ENCODE measurements at places on chromosomes 5 and 9.
A peak's percentile ranks its signal among the peaks of the same experiment; 100 is the strongest.

- no peak for DNase-seq
These were observed 2.4 kb downstream of the PSD2 start for GRCh38 chr5:139797856-139798510.

GRCh38 chr5:75389430-75389829 is 52.4 kb downstream of the HMGCR start:
- DNase-seq = no peak

- DNase-seq = no peak
These were observed 120.1 kb downstream of the XRCC4 start for GRCh38 chr5:83197326-83197967.

GRCh38 chr9:4603830-4604229 is 58.3 kb upstream of the PLPP6 start:
- DNase-seq = no peak

DNA sequence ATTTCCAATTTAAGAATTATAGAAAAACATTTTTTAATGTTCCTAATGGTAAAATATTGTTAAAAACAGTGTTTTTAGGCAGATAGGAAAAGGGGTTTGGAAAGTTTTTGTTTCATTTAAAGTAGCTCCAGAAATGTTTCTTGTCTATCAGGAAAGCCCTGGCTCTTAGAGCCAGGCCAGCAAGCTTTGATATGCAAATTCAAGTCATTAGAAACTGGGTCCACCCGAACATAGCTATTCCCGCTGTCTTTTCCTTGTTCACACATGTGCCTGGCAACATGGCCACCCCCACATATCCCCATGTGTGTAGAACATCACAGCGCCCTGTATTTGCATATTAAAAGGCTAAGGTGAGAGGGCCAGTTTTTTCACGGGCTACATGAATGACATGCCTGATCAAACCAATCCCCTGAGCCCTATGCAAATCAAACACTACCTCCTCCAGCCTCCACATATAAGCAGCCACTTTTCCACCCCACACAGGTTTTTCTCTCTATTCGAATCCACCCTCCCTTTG is 925.3 kb upstream of the CDH10 start:
- no peak for DNase-seq

GRCh38 chr9:110125207-110125751 is 82.7 kb downstream of the C9orf152 start:
- DNase-seq = no peak

- DNase-seq = peak; percentile 10
These were observed 564 bp downstream of the SLC25A25 start for GRCh38 chr9:128068386-128069205.

- no peak for DNase-seq
These were observed 2.2 kb downstream of the DCP2 start for GRCh38 chr5:112978836-112979235.

DNA sequence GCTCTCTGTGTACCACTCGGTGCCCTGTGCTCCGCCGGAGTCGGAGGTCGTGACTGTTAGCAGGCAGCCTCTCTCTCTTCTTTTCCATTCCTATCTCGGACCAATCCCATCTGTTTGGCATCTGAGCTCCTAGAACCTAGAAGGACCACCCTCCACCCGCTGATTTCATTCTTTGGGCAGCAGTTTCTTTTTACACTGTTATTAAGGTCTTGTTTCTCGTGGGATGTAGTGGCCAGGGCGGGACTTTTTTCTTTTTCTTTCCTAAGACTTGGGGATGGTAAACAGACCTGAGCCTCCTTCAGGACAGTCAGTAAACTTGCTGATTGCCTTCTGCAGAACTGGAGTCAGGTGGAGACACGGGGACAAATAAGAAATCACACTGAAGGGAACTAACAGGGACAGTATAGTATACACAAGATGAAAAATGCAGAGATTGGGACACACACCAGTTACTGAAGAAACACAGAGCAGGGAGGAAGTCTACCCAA is 500 bp downstream of the URM1 start:
- no peak for DNase-seq

DNA sequence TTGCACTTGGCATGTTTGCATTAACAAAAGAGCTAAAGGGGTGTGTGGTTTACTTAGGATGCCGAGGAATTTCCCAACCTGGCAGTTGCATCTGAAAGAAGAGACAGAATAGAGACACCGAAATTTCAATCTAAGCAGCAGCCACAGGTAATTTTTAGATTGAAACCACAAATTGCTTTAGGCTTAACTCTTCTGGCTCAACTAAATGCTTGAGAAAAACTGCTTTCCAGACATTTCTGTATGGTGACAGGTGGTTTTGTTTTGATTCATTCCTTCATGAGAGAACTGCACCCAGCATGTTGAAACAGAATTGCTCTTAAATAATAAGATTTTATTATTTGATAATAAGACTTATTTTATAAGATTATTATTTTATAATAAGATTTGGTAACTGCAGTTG is 21.5 kb downstream of the SECISBP2 start:
- no peak for DNase-seq

DNA sequence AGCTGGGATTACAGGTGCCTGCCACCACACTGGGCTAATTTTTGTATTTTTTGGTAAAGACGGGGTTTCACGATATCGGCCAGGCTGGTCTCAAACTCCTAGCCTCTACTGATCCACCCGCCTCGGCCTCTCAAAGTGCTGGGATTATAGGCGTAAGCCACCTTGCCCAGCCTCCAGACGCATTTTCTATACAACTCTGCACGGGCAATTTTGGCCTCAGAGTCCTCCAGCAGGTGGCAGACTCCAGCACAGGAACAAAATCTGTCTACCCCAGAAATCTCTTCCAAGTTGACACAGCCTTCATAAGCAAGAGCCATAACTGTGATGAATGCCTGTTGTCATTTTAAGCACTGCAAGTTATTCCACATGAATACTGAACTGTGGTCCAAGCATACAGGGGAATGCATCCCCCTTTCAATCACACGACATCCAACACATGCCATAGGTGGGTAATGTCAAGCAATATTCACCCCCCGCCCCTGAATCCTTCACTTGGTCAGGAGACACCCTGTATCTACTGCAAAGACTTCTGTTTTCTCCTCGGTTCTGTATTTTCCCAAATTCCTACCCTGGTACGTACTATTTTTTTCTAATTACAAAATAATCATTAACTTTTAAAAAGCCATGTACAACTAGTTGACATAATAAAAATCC is 50.8 kb downstream of the ALDH7A1 start:
- DNase-seq = no peak

DNA sequence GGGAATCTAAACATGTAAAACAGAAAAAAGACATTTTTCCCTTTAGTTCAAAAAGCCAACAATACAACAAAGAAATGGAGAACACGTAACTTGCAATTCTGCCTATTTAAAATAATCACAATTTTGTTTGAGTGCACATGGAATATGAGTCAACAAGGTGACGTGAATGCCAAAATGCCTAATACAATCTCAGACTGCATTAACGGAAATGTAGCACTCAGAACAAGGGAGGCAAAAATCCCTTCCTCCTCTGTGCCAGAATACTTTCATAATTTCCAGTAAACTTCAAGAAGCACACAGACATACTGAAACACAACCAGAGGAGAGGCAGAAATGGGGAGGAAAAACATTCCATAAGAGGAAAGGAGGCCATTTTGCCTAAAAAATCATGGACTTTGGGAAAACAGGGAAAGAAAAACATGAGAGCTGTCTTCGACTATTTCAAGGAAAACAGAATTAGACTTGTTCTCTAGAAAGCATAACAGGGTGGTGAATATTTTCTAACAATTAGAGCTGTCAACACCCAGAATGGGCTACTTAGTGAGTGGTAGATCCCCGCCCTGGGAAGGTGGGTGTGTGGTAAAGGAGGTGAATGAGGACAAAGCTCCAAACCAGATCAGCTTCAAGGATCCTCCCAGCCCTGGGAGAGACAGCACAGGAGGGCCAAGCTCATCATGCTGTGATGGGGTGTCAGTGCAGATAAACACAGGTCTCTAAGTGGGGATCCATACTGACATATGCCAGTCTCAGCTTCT is 48.2 kb downstream of the ABCA1 start:
- DNase-seq = no peak

- no peak for DNase-seq
These were observed 148.7 kb downstream of the CDK5RAP2 start for GRCh38 chr9:120431268-120431667.

GRCh38 chr9:121711281-121711680 is 59.8 kb downstream of the DAB2IP start:
- no peak for DNase-seq

GRCh38 chr9:77735494-77735893 is 87.4 kb upstream of the GNA14 start:
- no peak for DNase-seq

DNA sequence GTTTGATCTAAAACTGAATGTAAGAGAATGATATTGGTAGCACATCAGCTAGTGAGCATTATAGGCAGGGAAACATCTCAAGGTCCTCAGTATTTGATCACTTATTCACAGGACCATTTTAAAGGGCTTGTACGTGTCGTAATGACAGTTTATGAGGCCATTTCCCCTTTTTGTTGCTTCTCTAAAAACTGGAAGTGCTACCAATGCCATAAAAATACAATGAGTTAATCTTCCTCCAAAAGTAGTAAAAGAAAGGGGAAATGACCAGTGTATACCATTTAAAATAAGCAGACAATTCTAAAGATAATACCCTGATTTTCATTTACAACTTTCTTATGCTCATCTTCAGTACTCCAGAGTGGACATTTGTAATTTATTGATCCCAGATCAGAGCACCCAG is 285.8 kb upstream of the PCSK5 start:
- no peak for DNase-seq

DNA sequence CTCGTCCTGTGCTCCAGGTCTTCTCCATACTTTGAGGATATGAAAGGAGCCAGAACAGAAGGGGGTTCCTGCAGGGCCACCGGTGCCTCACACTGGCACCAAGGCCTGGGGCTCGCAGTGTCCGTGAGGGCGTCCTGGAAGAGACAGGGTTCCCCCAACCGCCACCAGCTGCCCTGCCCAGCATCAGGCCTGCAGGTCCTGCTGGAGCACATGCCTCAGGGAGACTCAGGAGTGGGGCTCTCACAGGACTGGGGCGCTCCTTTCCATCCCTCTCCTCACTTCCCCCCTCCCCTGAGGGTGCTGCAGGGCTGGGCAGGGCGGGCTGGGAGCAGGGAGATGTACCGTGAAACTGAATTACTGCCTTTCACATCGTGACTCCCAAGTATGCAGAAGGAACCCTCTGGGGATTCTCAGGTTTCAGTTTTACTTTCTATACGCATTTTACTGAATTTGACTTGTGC is 31.7 kb downstream of the CEP72 start:
- DNase-seq = no peak

DNA sequence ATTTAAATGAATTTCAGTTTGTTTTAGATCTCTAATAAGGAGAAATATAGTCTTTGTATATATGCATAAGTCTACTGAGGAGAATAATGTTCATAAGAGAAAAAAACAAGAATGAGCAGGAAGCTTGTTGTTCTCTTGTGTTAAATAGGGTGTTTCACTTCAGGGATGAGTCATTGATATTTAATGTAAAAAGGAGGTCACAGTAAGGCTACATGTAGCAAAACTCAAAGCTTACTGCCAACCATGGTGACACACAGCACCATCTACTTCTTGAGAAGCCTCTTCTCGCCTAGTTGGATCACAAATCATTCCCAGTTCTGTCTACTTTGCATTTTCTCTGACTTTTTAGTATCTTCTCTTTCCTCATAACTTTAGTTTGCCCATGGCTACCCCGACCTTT is 1466.0 kb upstream of the C9orf72 start:
- no peak for DNase-seq

GRCh38 chr5:18395126-18396110 is 761.2 kb downstream of the TAF11L14 start:
- DNase-seq = no peak

GRCh38 chr5:3843706-3844105 is 248.1 kb downstream of the IRX1 start:
- no peak for DNase-seq

GRCh38 chr5:116502138-116502537 is 72.5 kb downstream of the SEMA6A start:
- DNase-seq = no peak

DNA sequence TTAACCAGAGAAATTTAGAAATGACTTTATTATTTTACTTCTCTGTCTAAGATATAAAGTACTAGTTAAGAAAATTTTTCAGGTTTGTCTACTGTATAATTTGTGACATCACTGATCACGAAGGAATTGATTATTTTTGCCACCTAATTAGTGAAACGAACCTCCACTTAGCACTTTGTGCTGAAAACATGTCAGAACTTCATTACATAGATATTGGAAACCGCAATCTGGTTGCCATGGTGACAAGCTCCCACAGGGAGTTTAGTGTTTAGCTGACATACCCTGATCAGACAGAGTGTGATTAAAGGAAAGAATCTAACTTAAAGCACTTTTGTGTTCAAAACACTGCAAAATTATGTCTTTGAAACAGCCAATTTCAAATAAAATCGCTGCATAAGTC is 668.4 kb upstream of the CCNG1 start:
- no peak for DNase-seq

GRCh38 chr9:82600536-82601292 is 462.2 kb downstream of the RASEF start:
- DNase-seq = no peak

- DNase-seq = no peak
These were observed 41.5 kb downstream of the C5orf22 start for GRCh38 chr5:31573494-31574142.

All from stimulated activated CD8-positive, alpha-beta memory T cell treated with anti-CD3 and anti-CD28 coated beads, Interleukin-2, amount 100 ng/mL, for 1 hour (primary cell).